ENCODE measurements at places on chromosomes 1 and 21.

DNA sequence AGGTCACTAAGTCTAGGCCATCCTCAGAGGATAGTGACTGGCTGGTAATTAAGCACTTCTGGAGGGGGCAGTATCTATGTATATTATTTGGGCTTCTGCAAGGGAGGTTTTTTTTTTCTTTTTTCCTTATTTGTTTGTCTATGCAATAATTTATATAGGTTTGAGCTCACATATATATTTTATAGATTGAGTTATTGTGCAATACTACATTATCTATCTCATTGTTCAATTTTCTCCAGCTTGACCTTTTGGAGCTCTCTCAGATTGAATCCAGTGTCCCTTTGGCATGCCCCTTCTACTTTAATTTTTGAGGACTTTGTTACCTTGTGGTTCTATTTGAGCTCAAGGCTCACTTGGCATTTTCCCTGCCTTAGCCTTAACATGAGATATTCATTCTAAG lies 852.1 kb downstream of the KCNT2 start:
- DNase-seq = no peak

GRCh38 chr1:176073524-176074157 lies 133.4 kb downstream of the COP1 start:
- DNase-seq = no peak

DNA sequence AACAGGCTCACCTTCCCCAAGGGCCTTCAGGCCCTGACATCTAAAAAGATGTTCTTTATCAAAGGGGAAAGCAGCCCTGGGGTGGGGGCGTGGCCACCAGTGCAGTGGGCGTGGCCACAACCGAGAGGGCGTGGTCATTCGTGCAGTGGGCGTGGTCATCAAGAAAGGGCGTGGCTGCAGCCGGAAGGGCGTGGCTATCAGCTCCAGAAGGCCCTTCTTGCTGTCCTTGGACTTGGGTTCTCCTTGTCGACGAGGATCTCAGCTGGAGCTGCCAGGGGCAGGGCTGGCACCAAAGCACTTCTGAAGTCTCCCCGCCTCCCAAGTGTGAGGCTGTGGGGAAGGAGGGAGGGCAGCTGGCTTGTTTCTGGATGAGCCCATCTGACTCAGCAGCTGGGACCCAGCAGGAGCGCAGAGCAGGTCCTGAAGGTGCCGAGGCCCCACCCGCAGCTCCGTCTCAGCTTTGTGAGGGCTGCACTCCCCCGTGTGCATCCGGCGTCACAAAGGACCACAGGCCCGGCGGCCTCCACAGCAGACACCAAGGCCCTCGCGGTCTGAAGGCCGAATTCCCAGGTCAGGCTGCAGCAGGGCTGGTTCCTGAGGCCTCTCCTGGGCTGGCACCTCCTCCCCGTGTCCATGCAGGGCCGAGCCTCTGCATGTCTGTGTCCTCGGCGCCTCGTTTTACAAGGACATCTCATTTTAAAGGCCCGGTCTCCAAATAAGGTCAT lies 12.8 kb downstream of the PDE9A start:
- no peak for DNase-seq

- DNase-seq = no peak
Measured at GRCh38 chr1:180386745-180387367, 115.5 kb downstream of the ACBD6 start.

DNA sequence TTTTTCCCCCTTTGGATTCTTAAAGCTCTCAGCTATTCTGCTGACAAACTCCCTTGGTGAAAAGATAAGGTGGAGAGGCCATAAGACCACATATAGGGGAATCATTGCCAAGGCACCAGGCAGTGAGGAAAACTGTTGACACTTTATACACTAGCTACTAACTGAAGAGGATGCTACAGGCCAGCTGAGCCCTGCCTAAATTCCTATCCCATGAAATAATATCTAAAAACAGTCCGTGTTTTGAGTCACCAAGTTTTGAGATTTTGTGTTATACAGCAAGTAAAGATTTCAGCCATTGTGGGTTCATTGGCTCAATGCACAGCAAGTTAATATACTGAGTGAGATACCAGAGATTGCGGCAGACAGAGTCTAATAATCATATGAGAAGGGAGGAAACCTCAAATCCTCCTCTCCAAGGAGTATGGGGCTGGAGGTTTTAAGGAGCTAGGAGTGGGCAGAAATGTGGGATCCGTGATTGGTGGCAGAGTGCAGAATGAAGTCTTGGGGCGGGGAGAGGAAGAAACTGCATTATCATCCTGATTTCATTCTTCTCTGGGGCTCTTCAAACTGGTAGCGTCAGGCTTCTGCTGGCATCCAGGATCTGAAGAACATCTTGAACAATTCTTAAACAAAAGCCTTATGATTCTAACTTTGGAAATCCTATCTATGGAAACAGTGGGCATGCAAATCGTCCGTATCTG lies 9.2 kb downstream of the CLDN8 start:
- DNase-seq = no peak

GRCh38 chr1:159829273-159829634 lies 2.6 kb downstream of the SLAMF8 start:
- DNase-seq = no peak

GRCh38 chr1:150066838-150067183 lies 765 bp upstream of the VPS45 start:
- no peak for DNase-seq

DNA sequence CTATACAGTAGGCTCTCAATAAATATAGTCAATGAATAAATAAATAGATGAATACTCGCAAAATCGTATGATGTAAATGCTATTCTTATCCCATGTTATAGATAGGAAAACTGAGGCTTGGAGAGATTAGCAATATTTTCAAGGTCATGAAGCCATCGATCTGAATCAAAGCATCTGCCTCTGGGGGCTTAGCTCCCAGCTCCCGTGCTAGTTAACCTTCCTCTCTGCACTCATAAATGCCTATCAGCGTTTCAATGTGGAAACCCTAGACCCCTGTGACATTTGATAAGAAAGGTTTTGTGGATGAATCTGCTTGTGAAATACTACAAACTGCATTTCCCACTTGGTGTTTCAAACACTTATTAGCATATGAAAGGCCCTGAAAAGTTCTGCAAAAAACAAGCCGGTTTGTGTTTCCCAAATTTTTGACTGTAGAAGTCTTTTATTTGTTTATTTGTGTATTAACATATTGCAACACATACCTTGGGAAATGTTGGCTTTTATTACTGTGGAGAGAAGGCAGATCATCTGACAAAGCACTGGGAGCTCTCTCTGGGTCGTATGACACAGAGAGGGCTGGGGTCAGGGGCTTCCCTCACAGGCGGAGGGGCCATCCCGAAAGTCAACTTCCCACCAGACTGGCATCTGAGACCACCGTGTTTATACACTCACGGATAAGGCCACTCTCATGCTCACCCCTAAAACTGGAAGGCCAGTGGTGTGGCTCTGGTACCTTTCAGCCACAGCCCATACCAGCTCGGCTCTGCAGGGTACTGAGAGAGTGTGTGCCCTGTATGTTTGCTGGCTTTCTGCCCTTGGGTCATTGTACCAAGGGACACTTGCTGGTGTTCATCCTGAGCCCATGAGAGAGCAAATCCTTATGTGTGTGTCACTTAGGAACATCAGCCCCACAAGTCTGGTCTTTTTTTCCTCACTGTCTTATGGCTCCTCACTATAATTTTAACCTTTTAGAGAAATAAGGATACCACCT lies 993 bp upstream of the PROK1 start:
- no peak for DNase-seq

DNA sequence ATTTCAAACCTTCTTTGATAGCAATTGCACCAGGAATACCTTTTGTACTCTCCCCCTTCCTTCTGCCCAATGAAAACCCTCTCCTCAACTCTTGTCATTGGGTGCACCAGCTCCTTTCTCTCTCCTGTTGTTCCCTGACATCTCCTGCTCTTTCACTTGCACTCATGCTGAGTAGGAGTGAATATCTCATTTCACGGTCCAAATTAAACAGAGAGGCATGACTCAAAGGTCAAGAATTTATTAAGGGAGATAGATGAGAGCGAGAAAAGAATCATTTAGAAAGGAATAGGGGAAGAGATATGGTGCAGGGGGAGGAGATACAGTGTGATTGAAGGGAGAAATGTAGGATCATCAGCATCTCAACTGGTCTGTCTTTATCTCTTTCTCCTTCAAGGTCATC lies 22.1 kb downstream of the AIM2 start:
- no peak for DNase-seq

GRCh38 chr1:109338608-109339007 lies 31.8 kb upstream of the MYBPHL start:
- no peak for DNase-seq

DNA sequence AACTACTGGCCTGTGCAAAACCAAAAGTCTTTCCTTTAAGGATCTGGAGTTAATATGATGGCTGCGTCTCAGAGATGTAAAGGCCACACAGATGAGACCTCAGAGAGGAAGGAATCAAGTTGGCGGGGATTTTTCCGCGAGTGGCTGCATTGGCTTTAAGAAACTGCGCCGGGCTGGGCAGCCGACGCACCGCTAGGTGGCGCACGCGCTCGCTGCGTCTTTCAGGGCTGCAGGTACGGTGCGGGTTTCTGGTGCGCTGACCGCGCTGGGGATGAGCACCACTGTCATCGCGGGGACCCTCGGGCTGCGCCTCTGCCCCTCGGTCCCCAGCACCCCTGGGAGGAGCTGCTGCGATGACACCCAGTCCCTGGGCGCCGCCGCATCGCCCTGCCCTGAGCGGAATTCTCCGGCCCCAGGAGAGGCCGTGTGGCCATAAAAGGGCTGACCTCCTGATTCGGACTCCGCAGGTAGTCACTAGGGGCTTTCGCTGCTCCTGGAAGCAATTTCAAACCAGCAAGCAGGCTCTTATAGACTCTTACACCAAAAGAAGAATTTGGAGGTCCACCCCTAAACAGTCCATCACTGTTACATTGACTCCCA lies 241.0 kb downstream of the KCNJ6 start:
- peak; percentile 7 for DNase-seq

DNA sequence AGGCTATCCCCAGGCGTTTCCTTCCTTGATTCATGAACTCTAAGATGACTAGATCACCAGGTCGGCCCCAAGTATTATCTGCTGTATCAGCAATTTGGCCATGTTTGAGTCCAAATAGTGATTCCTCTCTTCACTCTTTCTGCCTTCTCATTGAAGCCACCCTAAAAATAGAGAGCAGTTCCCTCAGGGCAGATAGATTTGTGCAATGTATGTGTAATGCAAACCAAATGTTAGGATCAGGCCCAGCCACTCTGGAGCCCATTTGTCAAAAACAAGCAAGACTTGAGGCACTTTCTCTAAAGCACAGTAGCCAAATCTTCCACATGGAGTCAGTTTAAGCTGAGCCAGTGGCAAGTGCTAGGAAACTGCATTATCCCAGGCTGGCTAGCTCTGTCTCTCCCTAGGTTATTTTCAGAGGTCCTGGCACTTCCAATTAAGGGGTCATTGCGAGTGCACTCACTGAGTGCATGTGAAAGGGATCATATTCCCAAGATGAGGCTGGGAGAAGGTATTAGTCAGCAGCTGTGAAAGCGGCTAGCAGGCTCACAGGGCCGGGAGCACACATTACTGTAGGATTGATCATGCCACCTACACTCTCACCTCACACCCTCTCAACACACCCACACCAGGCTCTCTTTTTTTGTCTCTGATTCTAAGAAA lies 97.9 kb upstream of the RAB3GAP2 start:
- DNase-seq = no peak

DNA sequence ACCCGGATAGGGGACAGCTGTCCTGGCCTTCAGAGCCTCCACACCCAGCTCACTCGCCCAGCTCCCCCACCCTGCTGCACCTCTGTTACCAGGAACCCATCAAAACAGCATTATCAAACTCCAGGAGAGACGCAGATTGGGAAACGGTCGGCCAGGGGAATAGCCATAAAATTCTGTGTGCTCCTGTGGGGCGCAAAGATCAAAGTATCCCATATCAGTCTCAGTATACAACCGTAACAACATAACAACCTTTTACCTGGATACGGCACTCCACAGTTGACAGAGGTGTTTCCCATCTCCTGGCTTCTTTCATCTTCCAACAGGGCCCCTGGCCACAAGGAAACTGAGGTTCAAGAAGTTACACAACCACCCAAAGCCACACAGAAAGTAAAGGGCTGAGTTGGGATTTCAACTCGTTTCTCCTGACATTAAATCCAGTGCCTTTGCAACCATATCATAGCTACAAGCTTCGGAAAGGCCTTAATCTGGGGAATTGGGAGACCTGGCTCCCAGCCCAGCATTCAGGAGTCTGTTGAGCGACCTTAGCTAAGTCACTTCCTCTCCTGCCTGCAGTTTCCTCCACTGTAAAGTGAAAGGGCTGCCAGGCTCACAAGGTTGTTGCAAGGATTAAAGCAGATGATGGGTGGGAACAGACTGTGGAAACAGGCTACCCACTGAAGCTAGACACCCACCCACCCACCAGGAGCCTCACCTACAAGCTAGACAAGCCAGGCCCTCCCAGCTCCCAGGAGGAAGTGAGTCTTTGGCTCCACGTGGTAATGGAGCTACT lies 8.1 kb upstream of the EPHB2 start:
- DNase-seq = no peak

DNA sequence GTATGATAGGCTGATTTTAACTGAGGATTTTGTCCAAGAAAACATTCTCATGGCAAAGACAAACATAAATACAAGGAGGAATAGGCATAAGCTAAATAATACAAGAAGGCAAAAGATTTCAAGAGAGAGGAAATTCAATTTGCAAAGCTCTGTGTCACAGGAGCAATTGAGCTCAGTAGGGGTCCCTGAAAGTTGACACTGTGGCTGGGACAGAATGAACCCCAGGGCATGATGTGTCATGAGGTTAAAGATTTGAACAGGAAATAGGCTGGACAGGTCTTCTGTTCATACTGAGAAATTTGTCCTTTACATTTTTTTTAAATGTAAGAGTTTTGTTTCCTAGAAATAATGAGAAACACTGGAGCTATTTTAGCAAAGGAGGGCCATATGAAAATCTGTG lies 555.4 kb upstream of the NEGR1 start:
- no peak for DNase-seq

DNA sequence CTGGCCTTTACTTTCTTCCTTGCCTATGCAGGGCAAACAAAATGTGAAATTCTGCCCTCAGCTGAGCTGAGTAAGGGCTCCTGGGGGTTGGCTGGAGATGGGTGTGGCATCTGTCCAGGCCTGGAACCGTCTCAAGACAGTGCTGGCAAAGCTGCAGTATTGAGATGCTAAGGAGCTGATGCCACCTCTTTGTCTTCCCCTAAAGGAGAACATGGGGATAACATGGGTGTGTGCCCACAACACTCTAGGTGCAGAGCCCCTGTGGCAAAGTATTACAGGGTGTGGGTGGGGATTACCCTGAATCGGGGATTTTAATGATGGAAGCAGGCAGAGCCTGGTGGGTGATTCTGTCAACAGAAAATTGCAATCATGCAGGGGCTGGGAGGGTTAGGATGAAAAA lies 2.5 kb upstream of the ST3GAL3 start:
- no peak for DNase-seq

DNA sequence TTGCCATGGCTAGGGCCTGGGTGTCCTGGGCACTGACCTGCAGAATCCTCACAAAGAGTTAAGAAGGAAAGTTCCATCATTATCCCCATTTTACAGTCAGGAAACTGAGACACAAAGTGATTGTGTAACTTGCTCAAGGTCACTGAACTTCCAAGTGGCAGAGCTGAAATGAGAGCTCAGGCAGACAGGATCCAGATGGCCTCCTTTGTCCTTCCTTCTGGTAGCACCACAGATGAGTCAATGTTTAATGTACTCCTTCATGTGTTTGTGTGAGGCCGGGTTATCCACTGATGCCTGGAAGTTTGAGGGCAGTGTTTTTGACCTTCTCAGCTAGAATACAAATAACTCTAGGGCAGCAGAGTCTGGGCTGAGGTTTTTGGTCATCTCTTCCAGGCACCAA lies 207.0 kb downstream of the TNR start:
- no peak for DNase-seq

Measured in NCI-H2029 treated with DMSO at 0.1 percent for 48 hours (cell line).